Fibroblast of the aortic adventitia (primary cell): ENCODE measurements at places on chromosomes 4 and X. TPM values are rescaled to one million over a fixed set of nuclear protein-coding genes. Genes with fewer than 3 reads are reported as not detected.

GRCh38 chr4:113209652-113210320, 160.3 kb downstream of the ANK2 start:
- DNase-seq, result no peak

Gene GAB3
- total RNA-seq, result 1.2 and 4.2 TPM in 2 replicates

GRCh38 chrX:7252013-7252610, 104.2 kb upstream of the PUDP start:
- no peak for DNase-seq

GRCh38 chr4:120053911-120054310, 12.7 kb downstream of the MAD2L1 start:
- no peak for DNase-seq

- no peak for DNase-seq
Measured at GRCh38 chrX:105282077-105282476, 61.6 kb upstream of the TEX13A start.

DNA sequence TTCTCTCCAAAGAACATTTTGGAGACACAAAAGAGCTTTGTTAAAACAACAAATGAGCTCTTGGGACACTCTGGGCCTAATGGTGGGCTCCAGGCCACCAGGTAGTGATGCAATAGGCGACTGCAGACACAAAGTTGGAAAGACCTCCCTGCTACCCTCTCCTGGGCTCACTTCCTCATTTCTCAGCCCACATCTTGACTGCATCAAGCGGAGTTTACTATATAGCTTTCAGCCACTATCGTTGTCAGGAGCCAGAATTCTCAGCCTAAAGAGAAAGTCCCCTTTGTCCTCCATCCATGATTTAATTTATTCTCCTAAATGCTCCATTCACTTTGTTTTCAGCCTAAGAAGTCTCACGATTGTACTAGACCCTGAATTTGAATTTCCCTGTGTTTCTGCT, 114.9 kb downstream of the EFHC2 start:
- DNase-seq, result no peak

DNA sequence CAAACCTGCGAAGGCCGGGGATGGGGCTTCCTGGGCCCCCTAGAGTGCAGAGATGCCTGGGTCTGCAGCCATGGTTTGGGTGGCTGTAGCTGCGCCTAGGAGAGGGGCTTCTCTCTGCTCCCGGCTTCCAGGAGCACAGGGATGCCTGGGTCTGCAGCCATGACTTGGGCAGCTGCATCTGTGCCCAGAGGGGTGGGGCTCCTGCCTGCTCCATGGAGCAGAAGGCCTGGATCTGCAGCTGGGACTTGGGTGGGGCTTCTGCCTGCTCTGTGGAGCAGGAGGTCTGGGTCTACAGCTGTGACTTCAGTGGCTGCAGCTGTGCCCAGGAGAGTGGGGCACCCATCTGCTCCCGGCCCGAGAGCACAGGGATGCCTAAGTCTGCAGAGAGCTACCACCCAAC, 20.8 kb downstream of the SPON2 start:
- no peak for DNase-seq

Gene TMPRSS11B
- total RNA-seq, result not detected in 2 replicates

GRCh38 chr4:111937368-111937767, 207.9 kb upstream of the FAM241A start:
- peak; percentile 59 for DNase-seq

DNA sequence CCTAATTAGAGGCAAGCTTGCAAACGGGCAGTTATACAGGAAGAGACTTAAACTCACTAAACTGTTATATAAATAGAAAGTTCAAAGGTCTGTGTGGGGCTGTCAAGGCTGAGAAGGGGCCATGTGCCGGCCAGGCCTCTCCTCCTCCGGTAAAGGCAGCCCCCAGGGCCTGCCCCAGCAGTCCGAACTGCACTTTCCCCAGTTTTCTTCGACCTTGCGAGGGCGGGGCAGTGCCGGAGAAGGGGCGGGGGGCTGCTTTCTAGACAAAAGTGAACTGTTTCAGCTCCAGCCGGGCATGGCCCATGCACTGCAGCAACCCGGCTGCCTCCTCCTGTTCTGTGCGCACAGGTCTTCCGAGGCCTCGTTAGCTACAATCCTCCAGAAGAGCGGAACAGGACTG, 4.1 kb downstream of the AFF2 start:
- DNase-seq, result no peak

DNA sequence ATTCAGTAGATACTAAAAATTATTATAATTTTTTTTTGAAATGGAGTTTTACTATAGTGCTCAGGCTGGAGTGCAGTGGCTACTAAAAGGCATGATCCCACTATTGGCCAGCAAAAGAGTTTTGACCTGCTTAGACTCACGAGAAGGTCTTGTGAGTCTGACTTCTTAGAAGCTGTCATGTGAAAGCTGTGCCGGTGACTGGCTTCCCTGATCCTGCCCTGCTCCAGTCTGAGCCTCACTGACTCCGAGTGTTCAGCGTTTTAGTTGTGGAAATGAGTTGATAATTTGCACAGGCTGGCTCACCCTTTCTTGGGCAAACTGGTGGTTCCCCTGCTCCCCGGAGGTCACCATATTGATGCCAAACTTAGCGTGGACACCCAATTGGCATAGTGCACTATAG, 16.4 kb upstream of the CXCL8 start:
- DNase-seq, result no peak

Gene CXCL1
- total RNA-seq, result 1.3 and 5.2 TPM in 2 replicates

Gene GAGE12H
- total RNA-seq, result not detected in 2 replicates

DNA sequence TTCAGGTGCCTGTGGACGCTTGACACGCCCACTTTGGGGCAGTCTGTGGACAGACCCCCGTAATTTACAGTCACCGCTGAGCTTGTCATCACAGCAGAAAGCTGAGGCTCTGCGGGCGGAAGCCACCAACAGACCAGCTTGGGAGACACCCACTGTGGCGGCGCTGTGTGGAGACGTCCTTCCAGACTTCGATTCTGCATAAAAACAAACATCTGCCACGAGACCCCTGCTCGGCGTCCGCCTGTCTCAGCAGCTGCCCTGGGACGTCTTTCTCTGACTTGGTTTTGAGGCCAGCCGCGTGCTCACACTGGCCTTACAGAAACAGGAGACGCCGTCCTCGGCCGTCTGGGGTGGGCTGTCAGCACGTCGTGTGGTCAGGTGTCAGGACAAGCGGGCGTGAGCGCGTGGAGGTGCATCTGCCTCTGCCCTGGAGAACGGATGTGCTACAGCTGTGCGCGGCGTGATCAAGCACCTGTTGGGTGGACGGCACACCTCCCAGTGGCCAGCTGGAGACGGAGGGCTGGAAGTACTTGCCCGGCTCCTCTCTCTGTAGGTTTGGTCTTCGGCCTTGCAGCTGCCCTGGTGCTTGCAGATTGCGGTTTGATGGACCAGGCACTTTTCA, 37.5 kb downstream of the PIGG start:
- no peak for DNase-seq

Gene PRR32
- not detected in 2 replicates for total RNA-seq

Gene CCDC158
- 0.65 and 0.90 TPM in 2 replicates for total RNA-seq

DNA sequence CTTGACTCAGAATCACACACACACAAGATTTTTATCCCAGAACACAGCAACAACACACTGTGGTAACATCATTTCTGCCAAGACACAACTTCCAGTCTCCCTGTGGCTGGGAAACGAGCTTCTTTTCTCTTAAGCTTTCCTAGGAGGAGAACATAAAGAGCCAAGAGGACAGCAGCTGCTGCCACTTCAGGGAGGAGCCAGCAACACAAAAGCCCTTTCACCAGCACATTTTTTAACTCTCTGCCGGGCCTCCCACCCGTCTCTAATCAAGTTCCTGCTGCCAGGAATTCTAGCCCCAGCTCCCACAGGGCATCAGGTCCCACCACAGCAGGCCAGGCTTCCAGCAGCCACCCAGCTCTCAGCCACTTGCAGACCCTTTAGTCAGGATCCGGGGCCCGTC, 22.4 kb downstream of the FAT1 start:
- peak; percentile 53 for DNase-seq

Gene MAGEA8
- total RNA-seq, result not detected in 2 replicates

DNA sequence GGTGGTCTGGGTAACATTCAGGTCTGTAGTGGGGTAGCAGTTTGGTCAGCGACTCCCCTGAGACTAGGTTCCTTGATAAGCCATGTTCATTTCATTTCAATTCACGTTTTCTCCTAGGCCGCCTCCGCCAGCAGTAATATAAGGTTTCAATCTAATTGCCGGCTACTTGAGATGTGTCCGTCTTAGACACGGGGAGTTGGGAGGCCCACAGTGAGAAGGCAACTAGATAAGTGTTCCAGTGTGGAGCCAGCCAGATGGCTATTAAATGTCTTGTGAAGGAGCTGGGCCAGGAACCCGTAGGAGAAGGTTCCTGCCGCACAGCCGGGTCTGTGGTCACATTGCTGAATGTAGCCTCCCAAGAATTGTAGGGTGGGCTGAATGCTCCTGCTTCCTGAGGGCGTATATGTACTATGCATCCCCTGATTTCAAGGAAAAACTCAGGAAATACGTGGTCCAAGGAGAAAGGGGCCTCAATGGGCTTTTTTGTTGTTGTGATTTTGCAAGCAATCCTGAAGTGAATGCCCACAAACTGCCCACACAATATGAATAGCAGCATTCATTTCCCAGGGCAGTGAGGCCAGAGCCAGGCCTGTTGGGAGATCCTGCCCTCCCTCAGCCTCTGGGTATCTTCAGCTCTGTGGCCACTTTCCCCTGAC, 220.6 kb upstream of the RPL34 start:
- no peak for DNase-seq

Gene GABRE
- total RNA-seq, result 29.4 and 33.2 TPM in 2 replicates

Gene PLK4
- total RNA-seq, result 0.33 and 21.4 TPM in 2 replicates

GRCh38 chr4:101262683-101263082, 84.6 kb downstream of the PPP3CA start:
- no peak for DNase-seq

DNA sequence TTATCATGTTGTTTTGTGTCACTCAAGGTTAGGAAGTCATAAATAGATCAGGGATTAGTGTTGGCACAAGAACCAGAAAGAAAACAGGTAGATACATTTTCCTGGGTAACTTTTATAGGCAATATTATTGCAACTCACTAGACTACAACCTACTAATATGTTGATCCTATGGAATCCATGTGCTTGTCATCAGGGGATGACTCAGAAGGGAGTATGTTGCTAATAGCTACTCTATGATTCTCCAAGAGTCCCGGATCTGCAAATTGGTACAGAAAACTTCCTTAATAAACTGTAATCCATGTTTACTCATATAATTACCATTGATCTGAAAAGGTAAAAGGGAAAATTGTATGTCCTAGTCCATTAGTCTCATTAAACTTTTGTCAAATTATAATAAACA, 11.7 kb upstream of the GNRHR start:
- DNase-seq, result no peak

GRCh38 chrX:105706041-105706440, 116.3 kb upstream of the NRK start:
- DNase-seq, result peak; percentile 3

GRCh38 chr4:181911420-181911819, 331.8 kb upstream of the TENM3 start:
- peak; percentile 72 for DNase-seq

Gene RLIM
- total RNA-seq, result 41.3 and 63.9 TPM in 2 replicates

- no peak for DNase-seq
Measured at GRCh38 chr4:96558466-96558865, 718.6 kb downstream of the PDHA2 start.

DNA sequence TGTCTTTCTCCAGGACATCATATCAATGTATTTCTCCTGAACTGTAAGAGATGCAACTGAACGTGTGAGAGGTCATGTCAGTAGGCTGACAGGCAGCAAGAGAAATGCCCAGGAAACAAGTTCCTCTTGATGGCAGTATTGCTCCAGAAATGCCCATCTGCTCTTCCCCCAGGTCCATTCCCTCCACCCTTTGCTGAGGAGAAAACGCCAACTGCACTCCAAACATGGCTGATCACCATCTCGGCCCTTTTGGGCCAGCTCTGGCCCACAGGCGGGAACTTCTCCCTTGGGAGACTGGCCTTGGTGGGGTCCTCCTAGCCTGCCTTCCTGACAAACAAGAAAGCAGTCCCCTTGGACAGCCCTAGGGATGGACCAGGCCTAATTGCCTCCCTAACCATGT, 276.5 kb upstream of the AGTR2 start:
- peak; percentile 77 for DNase-seq

DNA sequence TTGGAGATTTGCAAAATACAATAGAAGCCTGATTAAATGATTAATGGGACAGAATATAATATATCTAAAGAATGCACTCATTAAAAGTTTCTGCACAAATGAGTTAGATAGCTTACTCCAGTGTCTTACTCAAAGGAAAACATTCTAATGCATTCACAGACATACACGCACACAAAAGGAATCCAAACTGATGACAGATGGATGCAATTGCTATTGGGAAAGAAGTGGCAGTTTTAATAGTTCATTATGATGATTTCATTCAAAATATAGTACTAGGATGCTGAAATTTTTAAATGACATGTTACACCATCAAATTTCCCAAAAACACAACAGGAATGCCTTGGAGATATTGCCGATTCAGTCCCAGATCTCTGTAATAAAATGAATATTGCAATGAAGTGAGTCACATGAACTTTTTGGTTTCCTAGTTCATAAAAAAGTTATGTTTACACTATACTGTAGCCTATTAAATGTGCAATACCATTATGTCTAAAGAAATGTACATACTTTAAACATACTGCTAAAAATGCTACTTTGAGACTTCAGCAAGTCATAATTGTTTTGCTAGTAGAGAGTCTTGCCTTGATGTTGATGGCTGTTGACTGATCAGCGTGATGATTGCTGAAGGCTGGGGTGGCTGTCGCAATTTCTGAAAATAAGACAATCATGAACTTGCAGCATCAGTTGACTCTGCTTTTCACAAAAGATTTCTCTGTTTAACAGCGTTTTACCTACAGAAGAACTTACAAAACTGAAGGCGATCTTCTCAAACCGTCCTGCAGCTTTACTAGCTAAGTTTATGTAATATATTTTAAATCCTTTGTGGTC, 45.6 kb downstream of the BBS12 start:
- DNase-seq, result peak; percentile 91

DNA sequence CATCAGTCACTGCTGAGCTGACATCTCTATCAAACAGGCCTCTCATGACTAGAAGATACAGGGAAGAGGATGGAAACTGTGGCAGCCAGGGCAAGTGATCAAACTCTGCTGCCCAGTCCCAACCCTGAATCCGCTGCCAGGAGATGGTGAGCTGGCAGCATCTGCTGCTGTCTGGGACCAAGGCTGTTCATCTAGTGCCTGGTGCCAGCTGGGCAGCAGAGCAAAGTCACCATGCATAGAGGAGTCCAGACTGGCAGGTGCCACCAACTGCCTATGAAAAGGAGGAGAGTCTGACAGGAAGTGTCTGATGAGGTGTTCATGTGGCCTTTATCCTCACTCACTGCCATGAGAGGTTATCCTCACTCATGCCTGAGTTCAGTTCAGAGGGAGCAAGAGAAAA, 518.9 kb downstream of the MID1IP1 start:
- DNase-seq, result no peak

Gene ADH1C
- total RNA-seq, result 1.4 and 24.3 TPM in 2 replicates

Gene F11
- not detected in 2 replicates for total RNA-seq

GRCh38 chrX:64427281-64427680, 32.0 kb upstream of the MTMR8 start:
- no peak for DNase-seq
